ENCODE measurements at places on chromosomes 11 and 22.
A peak's percentile ranks its signal among the peaks of the same experiment; 100 is the strongest.

- peak; percentile 24 for DNase-seq
Measured at GRCh38 chr11:70210530-70210929, 7.4 kb downstream of the FADD start.

DNA sequence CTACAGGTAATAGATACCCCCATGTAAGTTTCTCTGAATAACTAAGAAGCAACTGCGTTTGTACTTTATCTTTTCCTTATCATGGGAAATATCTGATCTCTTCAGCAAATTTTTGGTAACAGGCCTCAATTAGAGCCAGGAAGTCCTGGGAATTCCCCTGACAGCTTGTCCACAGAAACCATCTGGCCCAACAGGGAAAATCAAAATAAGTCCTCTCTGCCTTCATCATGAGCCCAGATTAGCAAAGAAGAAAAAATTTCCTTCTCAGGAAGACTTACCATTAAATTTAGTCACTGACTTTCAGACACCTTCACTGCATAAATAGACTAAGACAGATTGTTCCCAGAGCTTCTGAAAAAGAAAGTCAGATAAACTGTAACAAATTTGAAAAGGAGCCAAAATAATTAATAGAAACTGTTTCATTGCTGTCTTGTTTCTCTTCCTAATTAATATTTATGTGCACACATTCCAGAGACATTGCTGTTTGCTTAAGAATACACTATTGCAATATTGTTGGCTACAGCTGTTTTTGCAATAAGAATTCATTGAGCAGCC lies 278.1 kb upstream of the FAT3 start:
- no peak for DNase-seq

GRCh38 chr11:85886089-85887056 lies 31.2 kb downstream of the CCDC83 start:
- no peak for DNase-seq

DNA sequence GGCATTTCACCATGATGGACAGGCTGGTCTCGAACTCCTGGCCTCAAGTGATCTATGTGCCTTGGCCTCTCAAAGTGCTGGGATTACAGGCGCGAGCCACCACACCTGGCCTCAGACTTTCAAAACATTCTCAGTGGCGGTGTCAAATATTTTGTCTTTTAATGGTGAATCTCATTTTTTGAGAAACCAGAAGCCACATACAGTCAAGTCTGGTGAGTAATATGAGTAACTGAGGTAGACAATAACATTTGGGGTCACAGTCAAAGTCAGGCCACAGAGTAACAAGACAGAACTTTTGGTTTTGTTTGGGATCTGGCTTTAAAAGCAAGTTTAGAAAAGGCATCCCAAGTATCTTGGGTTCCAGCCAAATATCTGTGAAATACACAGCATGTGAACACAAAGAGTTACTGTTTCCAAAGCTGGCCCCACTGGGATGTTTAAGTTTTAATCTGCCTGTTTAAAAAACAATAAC lies 5.6 kb upstream of the TMA7B start:
- DNase-seq = no peak

GRCh38 chr11:44424841-44425240 lies 114.9 kb upstream of the ALX4 start:
- DNase-seq = no peak

Data from stimulated activated CD4-positive, alpha-beta T cell treated with anti-CD3 and anti-CD28 coated beads, Interleukin-4, amount 100 ng/mL, for 24 hours (primary cell).